ENCODE measurements at places on chromosomes 2 and 18.
A peak's percentile ranks its signal among the peaks of the same experiment; 100 is the strongest.

DNA sequence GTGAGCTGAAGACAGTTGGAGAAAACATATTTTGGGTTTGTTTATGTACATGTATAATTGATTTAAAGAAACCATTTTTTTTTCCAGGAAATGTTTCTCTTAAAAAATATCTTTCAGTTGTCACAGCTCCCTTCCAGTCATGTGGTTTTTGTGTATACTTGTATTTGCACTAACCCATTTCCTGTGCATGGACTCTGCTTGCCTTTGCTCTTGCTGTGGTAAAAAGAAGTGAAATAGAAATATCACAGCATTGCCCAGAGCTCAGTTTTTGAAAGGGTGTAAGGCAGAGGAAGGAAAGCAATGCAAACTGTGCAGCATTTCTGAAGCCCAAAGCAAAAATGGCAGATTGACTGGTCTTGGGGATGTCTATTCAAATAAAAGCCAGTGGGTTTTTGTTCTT lies 10.4 kb upstream of the DOCK10 start:
- no peak for DNase-seq

DNA sequence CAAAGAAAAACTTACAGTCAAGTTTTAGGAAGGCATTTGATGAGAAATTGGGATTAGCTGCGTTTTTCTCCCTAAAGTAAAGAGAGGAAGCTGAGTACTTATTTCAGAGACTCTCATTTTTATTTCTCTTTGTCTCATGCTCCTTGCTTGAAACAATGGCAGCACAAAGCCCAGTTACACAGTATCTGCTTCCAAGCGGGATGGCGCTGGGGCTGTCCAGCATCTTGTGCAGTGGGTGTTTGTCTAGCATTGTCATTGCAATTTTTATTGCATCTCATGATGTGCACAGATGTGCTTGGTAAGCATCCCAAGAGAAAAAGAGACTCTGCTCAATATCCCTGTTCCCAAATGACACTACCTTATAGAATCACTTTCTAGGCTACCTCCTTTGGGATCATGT lies 102.8 kb upstream of the ZNF521 start:
- no peak for DNase-seq

- DNase-seq: no peak
Measured at GRCh38 chr2:11661891-11662435, 8.0 kb downstream of the NTSR2 start.

GRCh38 chr2:47437287-47437686 lies 34.3 kb downstream of the MSH2 start:
- DNase-seq: peak; percentile 16

- DNase-seq: peak; percentile 92
Measured at GRCh38 chr2:675982-676646, 1.1 kb downstream of the TMEM18 start.
